ENCODE measurements at places on chromosomes 6 and 20.

DNA sequence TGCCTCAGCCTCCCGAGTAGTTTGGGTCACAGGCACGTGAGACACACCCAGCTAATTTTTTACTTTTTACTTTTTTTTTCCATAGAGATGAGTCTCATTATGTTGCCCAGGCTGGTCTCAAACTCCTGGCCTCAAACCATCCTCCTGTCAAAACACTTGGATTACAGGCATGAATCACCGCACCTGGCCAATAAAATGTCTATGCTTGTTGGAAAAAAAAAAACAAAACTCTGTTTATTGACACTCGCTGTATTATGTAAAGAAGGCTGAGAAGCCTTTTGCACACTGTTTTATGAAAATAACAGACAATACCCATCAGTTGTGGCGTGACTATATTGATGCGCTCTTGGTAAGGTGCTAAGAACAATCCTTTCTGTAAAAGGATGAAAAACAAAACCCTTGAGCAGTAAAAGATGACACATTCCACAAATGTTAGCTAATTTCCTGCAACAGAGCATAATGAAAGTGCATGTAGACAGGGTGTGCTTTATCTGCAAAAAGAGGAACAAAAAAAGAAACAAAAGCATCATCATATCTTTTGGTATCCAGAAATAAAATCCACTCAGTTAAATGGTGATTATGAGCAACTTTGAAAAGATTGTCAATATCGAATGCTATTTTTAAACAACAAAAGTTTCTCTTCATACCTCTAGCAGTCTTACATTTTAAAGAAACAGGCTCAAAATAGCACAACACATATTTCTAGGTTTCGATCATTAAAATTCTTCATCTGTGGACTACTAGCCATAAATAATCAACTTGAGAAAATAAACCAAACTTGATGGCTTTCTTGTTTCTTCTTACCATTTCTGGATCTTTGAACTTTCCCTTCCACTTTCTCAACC is 108.3 kb upstream of the PHACTR1 start:
- no peak for DNase-seq

- no peak for DNase-seq
These were observed 31.1 kb downstream of the LAMA2 start for GRCh38 chr6:128914051-128914450.

- DNase-seq, result no peak
These were observed 348.8 kb upstream of the SPTLC3 start for GRCh38 chr20:12659942-12660341.

- DNase-seq, result no peak
These were observed 49.2 kb downstream of the TBC1D32 start for GRCh38 chr6:121285041-121285440.

GRCh38 chr6:152969688-152970418 is 13.0 kb downstream of the FBXO5 start:
- no peak for DNase-seq

DNA sequence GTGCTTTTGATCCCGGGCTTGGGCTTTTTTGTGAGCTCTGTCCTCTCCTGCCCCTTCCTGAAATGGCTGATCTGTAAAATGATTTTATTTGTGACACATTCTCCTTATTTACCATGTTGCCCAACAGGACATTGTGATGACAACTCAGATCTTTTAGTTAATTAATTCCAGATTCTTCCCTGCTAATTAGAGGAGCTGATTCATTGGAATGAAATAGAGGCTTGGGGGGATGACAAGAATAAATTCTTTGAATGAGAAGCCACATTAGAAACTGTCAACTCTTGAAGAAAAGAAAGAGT is 26.1 kb upstream of the GABRR1 start:
- no peak for DNase-seq

- no peak for DNase-seq
These were observed 59.7 kb upstream of the PHACTR1 start for GRCh38 chr6:12656906-12657305.

DNA sequence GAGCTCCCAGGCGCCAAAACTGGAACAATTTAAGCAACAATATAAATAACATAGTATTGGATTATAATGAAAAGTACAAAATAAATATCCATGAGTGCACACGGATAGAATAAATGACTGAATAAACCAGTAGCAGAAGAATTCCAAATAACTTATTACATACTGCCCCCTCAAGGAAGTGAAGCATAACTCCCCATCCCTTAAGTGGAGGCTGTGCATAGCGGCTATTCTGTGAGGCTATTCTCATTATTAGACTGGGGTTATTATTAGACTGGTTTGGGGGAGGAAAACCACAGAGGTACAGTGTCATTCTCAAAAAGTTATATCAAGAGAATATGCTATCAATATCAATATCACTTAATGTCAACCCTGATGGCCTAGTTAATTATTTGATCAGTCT is 94.4 kb upstream of the SIRPA start:
- DNase-seq, result no peak

DNA sequence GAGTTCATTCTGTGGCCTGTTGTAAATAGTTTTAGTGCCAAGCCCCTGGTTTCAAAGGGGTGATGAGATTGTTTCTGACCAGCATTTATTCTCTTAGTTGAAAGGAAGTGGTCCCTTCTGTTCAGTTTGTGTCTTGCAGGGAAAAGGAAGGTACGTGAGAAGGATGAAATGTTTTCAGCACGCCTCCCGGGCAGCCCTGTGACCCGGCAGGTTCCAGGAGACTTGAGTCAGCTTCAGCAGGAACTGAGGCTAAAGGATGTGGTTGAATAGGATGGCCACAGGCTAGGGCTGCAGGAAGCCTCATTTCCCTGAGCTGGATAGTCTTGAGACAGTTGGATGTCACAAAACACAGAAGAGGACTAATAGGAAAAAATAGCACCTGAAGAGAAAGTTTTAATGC is 132.4 kb upstream of the SYNDIG1 start:
- DNase-seq, result no peak

- DNase-seq, result no peak
These were observed 31.7 kb downstream of the PLEKHG1 start for GRCh38 chr6:150631283-150631983.

DNA sequence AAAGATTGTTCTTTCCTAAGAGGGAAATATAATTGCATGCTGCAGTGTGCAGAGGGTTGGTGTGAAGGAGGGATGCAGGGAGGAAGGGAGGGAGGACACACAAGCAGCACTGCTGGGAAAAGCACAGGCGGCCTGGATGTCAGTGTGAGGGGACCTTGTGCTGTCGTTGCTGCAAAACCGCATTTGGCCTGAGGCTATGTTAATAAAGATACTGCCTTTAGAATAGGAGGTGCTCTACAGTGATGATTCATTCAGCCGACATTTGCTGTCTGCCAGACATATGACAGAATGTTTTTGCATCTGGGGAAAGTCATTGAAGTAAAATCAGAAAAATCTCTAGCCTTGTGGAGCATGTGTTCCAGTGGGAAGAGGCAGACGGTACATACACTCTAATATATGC is 50.5 kb upstream of the TRIM26 start:
- no peak for DNase-seq

DNA sequence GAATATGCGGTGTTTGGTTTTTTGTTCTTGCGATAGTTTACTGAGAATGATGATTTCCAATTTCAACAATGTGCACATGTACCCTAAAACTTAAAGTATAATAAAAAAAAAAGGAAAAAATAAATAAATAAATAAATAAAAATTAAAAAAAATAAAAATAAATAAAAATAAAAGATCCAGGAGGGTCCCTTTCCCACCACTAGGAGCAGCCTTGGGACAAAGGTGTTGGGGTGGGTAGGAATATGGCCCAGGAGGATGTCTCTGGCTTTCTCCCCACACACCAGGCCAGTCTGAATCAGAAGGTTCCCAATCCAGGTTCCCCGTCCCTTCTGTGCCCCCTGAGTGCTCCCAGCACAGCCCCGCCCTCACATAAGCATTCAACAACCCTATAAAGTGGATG is 9.5 kb downstream of the LRFN2 start:
- DNase-seq, result no peak

DNA sequence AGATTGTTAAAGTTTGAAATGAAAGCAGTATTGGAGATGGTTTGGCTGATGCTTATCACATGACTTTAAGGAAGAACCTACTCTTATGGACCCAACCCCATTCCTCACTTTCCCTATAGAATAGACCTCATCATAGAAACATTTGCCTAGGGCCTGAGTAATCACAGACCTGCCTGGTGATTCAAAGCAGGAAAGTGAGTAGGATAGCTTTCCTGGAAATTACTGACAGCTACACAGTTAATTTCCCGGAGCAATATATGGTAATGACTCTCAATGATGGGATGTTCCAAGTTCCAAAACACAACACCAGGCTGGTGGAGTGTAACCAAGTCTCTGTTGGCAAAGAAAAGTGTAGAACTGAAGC is 233.8 kb downstream of the SIM1 start:
- DNase-seq, result no peak

DNA sequence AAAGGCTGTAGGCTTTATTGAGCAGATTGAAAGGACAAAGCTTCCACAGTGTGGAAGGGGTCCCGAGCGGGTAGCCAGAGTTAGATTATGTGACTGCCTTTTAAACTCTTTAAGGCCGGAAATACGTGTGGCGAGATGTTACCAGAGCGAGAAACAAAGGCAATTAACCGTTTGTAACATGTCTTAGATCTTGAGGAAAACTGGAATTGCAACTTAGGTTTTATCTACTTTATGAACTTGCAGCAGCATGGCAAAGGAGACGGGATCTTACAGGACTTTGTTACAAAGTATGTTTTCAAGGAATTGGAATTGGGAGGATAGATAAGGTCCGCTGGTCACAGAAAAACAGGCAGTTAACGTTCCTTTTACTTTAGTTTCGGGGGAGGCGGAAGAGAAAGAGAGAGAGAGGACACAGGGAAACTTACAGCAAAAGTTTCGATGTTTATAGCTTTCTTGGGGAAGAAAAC is 594.7 kb upstream of the ADGRB3 start:
- DNase-seq, result no peak
